Spinal cord (tissue), 10 donors: ENCODE measurements at places on chromosomes 5 and 9.

GRCh38 chr9:69380301-69380700 is 55.3 kb downstream of the ENTREP1 start:
- DNase-seq = no peak

- no peak for DNase-seq
Measured at GRCh38 chr5:79691007-79691406, 1.4 kb downstream of the CMYA5 start.

- DNase-seq = no peak
Measured at GRCh38 chr5:7983433-7983832, 114.5 kb downstream of the MTRR start.

GRCh38 chr9:111744363-111744762 is 50.4 kb downstream of the SHOC1 start:
- DNase-seq = no peak

DNA sequence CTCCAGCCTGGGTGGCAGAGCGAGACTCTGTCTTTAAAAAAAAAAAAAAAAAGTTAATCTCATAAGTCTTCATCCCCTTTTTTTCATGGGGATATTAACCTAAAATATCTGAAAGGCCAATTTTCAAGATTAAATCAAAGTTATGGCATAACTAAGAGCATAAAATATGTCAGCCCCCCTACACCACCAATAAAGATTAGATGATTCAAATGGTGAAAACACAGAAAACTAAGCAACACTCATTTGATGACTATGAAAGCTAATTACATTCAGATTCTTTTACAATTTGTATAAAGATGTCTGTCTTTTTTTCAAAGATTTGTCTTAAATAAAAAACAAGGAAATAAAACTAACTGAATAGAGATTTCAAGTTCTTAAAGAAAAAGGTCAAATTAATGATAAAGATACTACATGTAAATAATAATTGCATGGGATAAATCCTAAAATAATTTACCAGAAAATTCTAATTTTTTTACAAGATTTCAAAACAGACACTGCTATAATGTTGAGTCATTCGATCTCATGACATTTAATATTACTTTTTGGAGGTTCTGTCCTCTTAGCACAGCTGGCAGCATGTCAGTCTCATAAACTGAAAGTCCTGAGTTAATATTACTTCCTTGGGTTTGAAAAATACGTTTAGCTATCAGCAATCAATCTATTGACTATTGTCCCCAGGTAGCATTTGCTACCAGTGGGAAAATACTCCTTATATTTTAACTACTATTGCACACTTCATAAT is 112.9 kb downstream of the KIAA0825 start:
- DNase-seq = no peak

DNA sequence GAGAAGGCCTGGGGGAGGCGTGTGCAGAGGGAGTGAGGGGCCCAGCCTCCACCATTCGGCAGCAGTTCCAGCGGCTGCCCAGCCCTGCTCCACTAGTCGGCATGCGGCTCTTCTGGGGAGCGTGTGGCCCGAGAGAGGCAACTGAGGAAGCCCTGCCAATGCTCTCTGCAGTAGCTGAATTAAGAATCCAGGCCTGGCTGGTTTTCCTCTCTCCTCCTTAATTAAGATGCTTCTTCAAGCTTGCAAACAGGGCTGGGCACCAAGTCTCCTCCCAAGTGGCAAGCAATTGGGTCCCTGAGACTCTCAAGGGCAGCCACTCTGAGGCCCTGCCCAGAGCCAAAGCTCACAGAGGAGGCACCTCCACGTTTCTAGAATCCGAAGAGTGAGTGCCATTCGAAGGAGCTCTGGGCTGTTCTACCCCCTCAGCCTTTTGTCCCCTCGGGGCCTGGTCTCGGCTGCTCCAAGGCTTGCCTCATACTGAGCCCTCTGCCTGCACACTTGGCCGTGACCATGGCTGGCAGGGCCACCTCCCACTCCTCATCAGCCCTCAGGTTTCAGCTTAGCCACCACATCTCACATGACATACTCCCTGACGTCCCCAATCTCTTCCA is 75.4 kb upstream of the LRRTM2 start:
- peak; percentile 81 for DNase-seq

DNA sequence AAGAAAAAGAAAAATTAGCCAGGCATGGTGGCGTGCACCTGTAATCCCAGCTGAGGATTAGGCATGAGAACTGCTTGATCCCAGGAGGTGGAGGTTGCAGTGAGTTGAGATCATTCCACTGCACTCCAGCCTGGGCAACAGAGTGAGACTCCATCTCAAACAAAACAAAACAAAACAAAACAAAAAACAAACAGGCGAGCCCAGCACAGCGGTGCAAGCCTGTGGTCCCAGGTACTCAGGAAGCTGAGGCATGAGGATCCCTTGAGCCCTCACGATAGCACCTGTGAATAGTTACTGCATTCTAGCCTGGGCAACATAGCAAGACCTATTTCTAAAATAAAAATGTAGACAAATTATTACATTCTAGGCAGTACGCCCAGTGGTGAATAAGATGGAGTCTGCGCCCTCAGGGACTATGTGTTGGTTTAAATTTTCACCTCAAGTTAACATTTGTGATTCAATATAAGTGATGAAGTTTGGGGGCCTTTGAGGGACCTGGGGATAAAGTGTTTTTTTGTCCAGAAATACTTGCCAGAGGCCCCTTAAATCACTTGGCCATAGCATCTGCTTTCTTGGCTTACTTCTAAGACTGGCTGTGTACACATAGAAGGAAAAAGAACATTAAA is 3.4 kb upstream of the GAPVD1 start:
- DNase-seq = no peak

DNA sequence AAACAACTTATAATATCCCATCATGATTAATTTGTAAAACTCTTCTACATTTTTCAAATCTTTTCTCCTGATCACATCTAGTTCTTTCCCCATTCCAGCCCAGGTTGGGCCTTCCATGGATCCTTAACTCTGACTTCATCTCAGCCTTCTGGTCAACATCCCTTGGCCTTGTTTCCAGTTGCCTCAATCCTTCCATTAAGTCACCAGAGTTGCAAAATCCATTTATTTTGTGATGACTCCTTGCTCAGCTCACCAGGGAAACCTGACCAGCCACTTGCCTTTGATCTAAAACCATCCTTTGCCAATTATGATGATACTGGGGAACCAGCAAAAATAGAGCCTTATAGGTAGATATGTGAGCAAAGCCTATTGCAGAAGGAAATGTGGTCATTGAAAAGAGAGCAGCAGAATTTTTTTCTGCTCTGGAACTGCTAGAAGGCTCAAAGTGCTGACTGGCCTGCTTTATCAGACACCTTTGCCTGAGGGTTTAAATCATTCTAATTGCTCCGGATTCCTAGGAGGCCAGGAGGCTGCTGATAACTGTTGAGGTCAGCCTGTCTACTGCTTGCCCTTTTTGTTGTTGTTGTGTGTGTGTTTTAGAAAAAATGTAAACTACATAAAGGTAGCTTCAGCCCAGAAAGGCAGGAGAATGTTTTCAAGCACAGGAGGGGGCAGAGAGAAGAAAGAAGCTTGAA is 512.2 kb upstream of the GRIA1 start:
- no peak for DNase-seq

- DNase-seq = no peak
Measured at GRCh38 chr5:175837171-175837699, 34.1 kb upstream of the CPLX2 start.
